ENCODE measurements at places on chromosomes 5 and 9.

DNA sequence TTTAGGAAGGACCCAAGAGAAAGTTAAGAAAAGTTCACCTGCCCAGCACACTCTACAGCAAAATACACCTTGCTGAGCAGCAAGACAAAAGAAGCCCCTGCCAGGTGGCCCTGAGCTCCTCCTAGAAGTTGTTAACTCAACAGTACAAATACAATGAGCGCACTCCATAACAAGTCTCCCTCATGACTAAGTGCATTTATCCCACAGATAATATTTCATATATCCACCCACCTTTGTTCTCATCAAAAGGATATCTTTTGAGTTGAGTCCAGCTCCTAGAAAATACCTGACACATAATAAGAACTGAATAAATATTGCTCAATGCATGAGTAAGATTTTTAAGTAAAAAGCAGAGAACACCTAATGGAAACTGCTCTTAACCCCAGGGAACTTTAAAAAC, 73.3 kb downstream of the ABCA1 start:
- no peak for DNase-seq

DNA sequence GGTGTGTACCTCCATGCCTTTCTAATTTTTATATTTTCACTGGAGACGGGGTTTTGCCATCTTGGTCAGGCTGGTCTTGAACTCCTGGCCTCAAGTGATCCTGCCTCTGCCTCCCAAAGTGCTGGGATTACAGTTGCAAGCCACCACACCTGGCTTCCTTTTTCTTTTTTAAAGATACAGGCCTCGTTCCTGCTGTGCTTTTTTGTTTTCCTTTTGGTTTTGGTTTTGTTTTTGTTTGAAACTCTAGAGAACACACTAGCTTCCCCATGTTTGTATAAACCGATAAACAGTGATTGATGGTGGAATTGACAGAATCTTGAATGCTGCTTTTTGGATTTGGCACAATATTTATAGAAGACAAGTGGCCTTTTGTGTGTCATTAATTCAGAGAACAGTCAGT, 1603.4 kb downstream of the MAT2B start:
- no peak for DNase-seq

- no peak for DNase-seq
These were observed 249.0 kb upstream of the WWC1 start for GRCh38 chr5:168042284-168043068.

GRCh38 chr9:86867804-86868313, 79.4 kb downstream of the GAS1 start:
- DNase-seq, result no peak

DNA sequence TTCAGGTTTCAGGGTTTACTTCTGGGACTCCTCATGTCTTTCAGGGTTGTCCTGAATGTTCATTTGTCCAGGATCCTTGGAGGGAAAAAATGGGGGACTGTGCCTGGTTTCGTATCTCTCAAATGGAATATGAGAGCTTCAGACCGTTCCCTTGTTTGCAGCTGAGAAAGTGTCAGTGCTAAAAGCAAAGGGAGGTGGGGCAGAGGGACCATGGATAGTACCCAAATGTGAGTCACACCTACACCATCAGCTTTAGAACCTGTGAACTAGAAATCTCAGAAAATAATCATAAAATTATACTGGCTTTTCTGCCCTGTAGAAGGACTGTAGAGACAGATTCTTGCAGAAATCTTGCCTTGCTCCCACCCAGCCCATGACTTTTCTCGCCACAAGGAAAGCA, 84.3 kb upstream of the TAF11L2 start:
- DNase-seq, result no peak

DNA sequence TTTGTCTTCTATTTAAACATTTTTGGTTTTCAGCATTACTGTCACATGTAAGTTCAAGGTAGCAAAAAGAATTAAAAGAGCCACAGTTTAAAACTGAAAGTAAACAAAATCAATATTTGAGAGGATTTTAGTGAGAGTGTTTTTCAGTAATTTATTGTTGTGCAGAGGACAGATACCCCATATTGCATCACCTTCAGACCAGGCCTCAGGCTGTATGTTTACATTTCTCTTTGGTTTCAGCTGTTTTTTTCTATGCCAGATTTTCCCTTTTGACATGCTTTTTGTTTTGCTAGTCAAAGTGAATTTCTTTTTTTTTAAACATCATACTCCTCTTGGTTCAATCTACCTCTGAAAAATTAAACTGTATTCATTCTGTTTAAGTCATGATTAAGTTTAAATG, 47.2 kb downstream of the MAST4 start:
- no peak for DNase-seq

DNA sequence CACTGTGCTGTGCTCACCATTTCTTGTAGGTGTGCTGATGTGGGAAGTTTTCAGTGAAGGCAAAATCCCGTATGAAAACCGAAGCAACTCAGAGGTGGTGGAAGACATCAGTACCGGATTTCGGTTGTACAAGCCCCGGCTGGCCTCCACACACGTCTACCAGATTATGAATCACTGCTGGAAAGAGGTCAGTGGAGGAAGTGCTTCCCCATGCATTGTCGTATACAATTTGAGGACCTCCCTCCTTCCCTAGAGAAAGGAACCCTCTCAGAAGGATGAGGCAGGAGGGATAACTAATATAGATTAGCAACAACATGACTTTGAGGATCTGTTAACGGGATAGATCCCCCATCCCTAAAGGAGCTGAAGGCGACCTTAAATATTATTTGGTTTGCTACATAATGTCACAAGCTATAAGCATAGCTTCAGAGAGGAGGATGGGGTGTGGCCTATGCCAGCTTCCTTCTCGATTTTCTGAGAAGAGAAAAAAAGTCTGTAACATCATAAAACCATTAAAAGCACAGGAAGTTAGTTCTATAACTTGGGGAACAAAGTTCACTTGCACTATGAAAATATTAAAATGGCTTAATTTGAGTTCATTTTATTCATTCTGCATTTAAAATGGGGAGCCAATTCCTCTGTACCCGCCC, 17.0 kb upstream of the CYFIP2 start:
- DNase-seq, result no peak

DNA sequence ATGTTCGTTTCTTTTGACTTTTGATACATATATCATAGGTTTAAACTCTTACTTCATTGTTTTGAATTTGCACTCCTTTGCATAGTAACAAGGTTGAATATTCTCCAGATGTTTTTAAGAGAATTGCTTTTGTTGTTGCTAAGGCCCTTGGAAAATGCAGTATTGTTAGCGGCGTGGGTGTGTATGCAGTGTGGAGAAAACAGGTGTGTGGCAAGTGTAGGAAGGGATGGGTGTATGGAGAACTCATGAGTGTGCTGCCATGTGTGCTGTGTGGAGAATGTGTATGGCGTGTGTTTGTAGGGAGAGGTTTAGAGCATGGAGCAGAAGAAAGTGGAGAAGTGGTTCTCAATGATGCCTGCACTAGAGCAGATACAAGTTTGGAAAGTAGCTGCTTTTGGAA, 87.3 kb downstream of the WWC1 start:
- no peak for DNase-seq

DNA sequence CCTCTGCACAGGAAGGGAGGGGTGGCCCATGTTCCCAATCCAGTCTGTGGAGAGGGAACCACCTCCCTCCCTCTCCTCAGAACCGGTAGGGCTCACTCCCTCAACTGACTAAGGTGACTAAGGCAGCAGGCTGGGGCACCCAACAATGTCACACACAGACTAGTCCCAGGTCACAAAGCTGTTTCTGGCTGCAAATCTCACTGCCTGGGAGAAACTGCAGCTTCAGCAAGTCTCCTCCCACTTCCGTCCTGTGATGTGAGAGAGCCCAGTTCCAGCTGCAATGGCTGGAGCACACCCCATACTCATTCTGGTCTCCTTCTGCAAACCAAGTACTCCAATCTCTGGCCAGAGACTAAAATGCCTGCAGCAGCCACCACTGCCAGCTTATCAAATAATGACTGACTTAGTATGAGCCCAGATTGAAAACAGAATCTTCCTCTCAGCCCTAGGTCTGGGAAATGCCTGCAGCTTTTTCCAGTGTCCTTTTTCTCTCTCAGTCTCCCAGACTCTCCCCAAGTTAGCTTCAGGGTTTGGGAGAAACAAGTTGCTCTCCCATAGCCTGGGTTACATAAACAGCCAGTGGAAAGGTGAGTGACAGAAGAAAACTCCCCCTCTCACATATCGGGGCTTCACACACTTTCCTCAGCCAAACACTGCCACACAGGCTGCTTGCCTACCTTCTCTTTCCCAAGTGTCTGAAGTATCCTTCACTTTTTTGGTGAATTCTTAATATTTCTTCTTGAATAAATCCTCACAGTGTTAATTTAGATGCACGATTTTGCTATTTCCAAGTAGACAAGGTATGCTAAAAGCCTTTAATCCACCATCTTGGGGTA, 247.4 kb upstream of the RASA1 start:
- no peak for DNase-seq

- no peak for DNase-seq
These were observed 1.4 kb upstream of the C5orf15 start for GRCh38 chr5:133969654-133970324.

- DNase-seq, result no peak
These were observed 213.2 kb downstream of the NR3C1 start for GRCh38 chr5:143190260-143190810.

- DNase-seq, result no peak
These were observed 376.7 kb upstream of the RORB start for GRCh38 chr9:74120470-74120869.

DNA sequence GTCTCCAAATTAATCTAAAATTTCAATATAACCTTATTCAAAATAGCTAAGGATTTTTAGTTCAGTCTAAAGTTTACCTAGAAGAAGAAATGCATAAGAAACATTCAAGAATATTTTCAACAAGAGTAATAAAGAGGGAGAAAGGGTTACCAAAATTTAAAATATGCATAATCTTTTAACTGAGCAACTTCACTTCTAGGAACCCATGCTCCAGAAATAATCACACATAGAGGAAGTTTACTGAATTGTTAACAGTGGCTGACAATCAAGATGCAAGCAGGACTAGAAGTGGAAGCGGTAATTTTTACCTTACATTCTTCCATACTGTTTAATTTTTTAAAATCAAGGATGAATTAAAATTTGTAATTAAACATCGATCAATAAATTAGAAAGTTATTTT, 1.9 kb downstream of the PJA2 start:
- no peak for DNase-seq

- DNase-seq, result no peak
These were observed 336.3 kb downstream of the ADGRV1 start for GRCh38 chr5:90894866-90895420.

- no peak for DNase-seq
These were observed 581.2 kb downstream of the CDH18 start for GRCh38 chr5:19406576-19407365.

DNA sequence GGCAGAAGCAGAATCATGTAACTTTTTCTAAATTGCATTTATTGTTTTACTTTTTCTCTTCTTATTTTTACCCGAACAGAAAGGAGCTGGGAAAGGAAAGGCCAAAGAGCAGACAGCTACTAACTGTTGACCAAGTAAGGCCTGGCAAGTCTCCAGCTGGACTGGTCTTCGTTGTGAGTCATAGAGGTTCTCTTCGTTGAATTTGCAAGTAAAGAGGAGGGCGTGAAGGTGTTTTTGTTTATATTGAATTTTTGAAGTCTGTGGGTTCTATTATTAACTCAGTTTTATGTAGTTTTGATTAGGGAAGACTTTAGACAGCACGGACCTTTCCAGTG, 416.5 kb upstream of the CCNH start:
- DNase-seq, result no peak

DNA sequence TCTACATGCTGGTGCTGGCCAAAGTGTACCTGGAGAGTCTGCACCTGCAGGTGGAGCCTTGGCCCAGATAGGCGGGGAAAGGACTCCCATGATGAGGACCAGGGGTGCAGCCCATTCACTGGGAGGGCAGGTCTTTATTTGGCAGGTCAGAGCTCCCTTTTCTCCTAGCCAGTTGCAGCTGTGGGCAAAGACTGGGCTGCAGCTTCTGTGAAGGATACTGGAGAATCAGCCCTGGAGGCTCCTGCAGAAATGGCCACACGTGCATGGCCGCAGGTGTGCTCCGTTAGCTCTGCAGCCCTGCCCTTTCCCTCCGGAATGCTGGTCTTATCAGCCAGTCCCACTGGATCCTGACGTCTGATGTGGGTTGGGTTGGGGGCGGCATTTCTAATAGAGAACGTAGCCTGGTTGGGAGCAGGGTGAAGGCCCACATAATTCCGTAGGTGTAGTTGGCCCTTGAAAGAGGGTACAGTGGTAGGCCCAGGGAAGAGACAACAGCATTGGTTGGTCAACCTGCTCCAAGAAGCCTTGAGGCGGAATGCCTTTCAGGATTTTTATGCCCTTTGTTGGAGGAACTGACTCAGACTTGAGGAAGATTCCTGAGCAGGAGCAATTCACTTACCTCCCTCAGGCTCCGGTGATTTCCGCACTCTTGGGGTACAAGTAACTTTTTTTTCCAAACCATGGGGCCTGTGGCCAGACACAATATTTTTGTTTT, 22.0 kb upstream of the TIFAB start:
- no peak for DNase-seq

DNA sequence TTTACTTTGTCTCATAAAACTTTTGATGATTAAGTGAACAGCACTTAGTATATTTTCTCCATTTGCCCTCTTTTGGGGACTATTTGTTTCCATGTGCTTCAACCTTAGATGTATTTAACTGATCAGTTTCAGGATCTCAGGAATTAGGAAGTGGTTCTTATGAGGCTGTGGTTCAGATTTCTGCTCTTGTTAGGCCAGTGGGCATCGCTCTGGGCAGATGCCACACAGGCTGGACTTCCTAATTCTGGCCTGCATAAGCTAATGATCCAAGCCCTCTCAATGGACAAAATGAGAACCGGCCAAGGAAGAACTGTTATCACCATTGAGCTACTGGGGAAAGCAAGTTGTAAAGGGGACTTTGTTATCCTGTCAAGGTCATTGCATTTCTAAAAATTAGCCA, 6.9 kb downstream of the ARHGAP26 start:
- DNase-seq, result no peak

GRCh38 chr5:66994790-66995189, 201.8 kb downstream of the CD180 start:
- no peak for DNase-seq

DNA sequence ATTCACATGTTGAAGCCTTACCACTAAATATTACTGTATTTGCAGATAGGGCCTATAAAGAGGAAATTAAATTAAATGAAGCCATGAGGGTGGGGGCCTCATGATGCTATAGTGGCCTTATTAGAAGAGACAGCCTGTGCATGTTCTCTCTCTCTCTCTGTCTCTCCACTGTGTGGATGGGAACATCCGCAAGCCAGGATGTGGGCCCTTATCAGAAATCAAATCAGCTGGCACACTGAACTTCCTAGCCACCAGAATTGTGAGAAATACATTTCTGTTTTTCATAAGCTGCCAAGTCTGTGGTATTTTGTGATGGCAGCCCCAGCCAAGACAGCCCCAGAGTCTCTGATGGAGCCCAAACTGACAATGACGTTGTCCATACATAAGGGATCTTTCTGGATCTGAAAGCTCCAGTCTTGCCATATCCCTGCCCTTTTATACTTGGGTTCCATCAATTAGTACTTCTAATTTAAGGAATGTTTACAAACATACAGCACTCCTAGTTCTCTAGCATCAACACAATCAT, 300.5 kb upstream of the ATP10B start:
- no peak for DNase-seq

DNA sequence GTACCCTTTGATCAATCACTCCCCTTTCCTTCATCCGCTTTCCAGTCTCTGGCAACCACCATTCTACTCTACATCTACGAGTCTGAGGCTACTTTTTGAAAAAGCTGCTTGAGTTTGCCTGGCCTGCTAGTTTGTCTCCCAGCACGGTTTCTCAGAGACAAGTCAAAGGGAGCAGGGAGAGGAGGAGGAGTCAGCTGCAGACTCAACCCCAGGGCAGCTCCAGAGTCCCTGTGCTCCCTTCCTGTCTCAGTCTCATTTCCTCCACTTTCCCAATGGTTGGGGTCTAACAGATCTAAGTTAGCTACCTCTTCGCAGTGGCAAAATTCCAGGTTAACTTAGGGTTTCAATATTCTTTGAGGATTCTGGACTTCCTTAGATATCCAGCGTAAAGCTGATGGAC, 80.0 kb upstream of the PCA3 start:
- no peak for DNase-seq
